ENCODE measurements at places on chromosomes 3 and 15.
A peak's percentile ranks its signal among the peaks of the same experiment; 100 is the strongest.

GRCh38 chr3:46065294-46065705, 38.0 kb upstream of the XCR1 start:
- peak; percentile 86 for DNase-seq

- DNase-seq, result no peak
Observed at GRCh38 chr3:183182073-183182472, 19.5 kb upstream of the LAMP3 start.

DNA sequence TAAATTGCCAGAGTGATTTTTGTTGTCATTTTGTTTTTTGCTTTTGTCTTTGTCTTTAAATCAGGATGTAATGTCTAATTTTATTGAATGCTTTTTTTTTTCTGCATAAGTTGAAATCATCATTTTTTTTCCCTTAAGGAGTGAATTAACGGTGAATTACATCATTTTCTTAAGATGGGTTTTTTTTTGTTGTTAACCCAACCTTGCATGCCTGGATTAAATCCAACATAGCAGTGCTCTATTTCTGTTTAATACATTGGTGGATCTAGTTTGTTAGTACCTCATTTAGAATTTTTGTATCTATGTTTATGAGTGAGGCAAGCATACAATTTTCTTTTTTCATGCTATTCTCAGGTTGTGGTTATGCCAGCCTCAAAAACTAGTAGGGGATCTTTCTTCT, 186.4 kb upstream of the TMC3 start:
- no peak for DNase-seq

- no peak for DNase-seq
Observed at GRCh38 chr3:172182797-172183196, 143.4 kb downstream of the FNDC3B start.

GRCh38 chr15:22978691-22979237, 1.4 kb downstream of the CYFIP1 start:
- no peak for DNase-seq

GRCh38 chr3:177484926-177485325, 287.6 kb upstream of the TBL1XR1 start:
- no peak for DNase-seq

- DNase-seq, result no peak
Observed at GRCh38 chr3:100023150-100023549, 91.2 kb downstream of the FILIP1L start.

GRCh38 chr3:160856450-160856849, 100.4 kb downstream of the PPM1L start:
- DNase-seq, result no peak

GRCh38 chr15:57012556-57012955, 94.1 kb downstream of the TCF12 start:
- DNase-seq, result no peak

GRCh38 chr15:91254766-91255165, 154.7 kb downstream of the SV2B start:
- no peak for DNase-seq

- no peak for DNase-seq
Observed at GRCh38 chr3:136311261-136311660, 61.1 kb downstream of the PCCB start.

DNA sequence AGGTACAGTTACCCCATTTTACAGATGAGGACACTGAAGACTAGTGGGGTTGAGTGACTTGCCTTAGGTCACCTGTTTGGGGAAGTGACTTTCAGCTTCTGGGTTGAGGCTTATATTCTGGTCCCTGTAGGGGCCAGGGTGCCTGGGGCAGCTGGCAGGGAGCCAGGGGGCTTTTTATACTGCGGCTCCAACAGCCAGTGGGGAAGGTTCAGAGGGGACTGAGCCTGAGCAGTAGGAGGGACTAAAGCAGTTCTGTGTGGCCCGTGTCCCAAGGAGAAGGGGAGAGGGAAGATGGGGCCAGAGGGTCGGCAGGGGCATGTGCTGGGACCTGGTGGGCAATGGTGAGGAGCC, 37.7 kb downstream of the SLC6A6 start:
- DNase-seq, result no peak

- no peak for DNase-seq
Observed at GRCh38 chr3:13263770-13264467, 156.2 kb downstream of the NUP210 start.

DNA sequence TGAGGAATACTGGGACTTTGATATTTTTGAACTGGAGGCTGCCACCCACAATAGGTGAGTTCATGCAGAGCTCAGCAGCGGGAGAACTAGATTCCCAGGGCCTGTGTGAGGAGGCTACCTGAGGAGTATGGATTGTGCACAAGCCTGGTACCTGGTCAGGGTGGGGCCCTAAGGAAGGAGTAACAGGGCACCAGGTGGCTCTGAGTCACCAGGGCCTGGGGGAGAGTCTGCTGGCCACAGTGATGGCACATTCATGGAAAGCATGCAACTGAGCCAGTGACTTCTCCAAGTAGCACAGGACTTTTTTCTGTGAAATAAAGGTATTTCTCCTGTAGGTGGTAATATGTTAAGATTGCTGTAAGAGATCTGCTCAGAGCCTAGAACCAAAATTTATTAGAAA, 134.4 kb downstream of the PDE8A start:
- DNase-seq, result no peak

- DNase-seq, result peak; percentile 89
Observed at GRCh38 chr15:65318870-65319356, 14.4 kb downstream of the RNU5B-1 start.

DNA sequence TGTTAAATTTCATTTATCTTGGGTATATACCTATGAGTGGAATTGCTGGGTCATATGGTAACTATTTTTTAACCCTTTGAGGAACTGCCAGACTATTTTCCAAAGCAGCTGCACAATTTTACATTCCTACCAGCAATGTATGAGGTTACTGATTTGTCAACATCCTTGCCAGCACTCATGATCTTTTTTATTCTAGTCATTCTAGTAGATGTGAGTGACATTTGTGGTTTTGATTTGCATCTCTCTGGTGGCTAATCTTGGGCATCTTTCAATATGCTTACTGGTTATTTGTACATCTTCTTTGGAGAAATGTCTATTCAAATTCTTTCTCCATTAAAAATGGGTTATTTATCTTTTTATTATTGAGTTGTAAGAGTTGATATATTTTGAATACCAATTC, 21.3 kb upstream of the LRRC58 start:
- DNase-seq, result no peak

DNA sequence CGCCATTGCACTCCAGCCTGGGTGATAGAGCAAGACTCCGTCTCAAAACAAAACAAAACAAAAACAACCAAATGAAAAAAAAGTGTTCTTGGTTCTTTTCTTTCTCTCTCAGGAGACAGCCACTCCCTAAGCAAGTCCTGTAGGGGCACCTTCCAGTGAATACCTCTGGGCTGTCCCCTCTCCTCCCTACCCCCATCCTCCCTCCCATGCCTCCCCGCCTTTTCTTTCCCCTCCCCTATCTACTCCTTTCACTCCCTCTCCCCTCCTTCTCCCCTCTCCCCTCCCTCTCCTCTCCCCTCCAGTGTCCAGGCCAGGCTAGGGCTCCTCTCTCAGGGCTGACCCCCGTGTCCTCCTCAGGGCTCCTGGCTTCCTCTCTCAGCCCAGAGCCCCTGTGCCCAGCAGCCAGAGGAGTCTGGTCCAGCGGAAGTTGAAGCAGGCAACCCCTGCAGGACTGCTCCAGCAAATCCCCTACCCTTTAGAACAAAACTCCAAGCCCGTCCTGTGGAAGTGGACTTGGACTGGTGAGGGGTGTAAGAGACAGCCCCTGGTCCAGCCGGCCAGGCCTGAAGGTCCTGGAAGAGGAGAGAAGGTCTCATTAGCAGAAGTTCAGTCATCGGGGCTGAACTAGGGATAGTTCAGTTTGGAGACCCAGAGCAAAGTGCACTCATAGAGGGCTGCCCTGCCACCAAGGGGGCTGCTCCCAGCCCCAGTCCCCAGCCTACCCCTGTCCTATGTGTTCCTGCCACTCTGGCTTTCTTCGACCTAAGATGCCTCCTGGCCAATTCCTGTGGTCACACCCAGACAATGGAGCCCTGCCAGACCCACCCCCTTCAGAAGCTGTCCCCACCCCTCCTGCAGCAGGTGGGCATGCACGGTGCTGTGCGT, 79.8 kb upstream of the IQSEC1 start:
- no peak for DNase-seq

DNA sequence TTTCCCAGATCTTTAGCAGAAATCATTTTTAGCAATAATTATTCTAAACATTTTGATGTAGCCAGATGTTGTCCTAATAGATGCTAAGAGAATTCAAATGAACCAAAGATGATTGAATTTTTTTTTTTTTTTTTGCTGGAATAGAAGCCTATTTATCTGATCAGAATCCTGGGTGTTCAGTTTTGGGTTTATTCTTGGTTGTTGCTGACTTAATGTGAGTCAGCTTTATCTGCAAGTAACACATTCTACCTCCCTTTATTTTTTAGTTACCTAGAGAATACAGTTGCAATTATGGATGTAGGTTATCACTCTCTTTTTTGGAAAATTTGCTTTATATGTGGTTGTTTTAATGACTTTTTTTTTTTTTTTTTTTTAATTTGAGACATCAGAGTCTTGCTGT, 6.4 kb downstream of the CEP97 start:
- DNase-seq, result no peak

- DNase-seq, result no peak
Observed at GRCh38 chr3:190381441-190381840, 6.5 kb upstream of the CLDN16 start.

DNA sequence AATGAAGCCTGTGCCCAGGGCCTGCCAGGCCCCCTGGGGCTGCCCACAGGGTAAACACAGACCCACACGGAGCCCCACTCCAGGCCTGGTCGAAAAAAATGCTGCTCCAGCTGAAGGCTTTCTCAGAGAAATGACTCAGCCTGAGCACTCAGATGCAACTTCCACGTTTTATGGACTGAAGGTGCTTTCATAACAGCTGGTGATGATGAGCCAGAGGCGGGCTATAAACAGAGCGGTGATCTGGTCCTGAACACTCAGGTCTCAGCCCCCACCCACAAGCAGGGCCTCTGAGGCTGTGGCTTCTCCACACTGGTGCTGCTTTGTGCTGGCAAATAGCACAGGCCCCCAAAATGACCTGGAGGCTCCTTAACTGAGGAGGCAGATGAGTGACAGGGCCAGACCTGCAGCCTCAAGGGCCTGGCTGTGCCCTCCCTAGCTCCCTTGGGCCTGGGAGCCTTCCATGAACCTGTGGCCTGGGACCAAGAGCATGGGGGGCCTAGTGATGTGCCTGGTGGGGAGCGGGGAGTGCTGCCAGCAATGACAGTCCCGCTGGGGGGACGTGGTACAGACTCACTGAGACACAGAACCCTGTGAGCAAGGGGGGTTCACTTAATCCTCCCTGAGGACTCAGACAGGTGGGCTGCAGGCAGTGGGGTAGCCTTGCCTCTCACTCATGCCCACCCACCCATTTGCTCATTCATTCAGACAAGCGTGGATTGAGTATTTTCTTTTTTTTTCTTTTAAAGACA, 23.0 kb upstream of the FURIN start:
- DNase-seq, result no peak

DNA sequence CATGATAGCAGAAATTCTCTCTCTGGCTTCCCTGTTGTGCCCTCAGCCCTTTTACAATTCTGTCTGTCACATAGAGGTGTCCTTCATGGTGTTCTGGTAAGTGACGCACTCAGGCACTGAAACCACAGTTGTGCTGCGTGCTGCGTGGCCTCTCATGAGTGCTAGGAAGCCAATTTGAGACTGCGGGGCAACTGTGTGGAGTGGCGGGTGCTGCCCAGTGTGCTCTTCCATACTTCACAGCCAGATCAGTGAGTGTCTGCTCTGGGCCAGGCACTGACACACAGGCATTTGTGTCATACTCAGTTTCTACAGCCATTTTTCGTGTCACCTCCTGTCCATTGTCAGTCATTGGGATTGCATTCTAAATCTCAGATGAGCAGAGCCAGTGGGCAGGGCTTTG, 133.1 kb upstream of the PLXNA1 start:
- DNase-seq, result no peak

DNA sequence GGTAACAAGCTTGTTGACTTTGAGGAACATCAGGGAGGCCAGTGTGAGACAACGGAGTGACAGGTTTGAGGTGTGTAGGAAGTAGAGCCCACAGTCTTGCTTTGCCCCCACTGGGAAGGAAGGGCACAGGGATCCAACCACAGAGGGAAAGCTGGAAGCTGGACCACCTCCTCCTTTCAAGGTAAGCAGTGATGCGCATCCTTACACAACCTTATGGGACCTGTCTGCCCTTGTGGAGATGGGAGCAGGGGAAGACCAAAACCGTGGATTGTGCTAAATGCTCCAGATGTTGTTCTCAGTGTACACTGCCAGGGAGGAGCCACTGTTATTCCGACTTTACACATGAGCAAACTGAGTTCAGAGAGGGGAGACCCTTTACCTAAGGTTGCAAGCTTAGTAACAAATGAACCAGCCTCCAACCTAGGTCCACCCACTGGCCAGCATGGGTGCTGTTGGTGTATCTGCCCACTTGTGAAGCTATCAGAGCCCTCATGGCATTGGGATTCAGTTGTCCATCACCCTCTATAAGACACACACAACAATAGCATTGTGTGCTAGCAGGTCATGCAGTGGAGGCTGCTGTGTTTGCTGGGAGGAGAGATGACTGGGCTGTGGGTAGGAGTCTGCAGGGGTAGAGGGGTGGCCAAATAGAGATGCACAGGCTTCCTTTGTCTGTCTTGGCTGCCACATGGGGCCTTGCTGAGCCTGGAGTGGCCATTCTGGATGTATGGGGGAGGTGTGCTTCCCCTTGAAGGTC, 586 bp upstream of the LSMEM2 start:
- DNase-seq, result no peak

GRCh38 chr3:26018889-26019288, 229.0 kb downstream of the OXSM start:
- DNase-seq, result no peak

DNA sequence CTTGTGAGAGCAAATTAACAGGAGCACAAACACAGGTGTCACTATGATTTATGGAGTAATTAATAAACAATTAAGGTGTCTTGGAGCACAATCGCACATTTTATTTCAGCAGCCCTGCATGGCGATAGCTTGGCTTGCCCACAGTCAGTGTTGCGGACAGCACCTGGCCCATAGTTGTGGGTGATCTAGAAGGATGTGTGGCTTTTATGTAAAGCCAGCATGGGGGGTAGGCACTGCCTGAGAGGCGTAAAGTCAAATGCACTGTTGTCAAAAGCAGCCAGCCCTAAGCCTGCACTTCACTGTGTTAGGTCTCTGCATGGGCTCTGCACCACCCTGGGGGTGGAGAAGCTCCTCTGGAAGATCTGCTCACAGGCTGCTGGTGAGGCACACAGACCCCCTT, 177.4 kb upstream of the PPP2R3A start:
- DNase-seq, result no peak

- DNase-seq, result no peak
Observed at GRCh38 chr3:17313746-17314145, 428.7 kb downstream of the TBC1D5 start.

DNA sequence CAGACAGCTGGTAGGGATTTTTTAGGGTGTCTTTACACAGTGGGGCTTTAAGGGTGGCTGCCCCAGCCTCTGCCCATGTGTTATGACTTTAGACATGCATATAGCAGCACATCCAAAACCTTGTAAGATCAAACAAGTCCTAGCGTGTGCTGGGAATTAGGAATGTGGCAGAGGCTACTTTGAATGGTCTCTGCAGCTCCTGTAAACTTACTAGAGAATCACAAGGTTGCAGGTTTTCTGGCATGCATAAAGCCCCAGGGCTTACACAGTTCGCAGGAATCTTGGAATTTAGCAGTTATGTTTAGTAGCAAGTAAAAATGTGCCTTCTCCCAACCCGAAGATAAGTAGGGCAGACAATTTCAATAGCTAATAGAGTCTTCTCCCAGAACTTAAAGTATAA, 46.9 kb upstream of the COL6A6 start:
- DNase-seq, result no peak

Data from activated CD8-positive, alpha-beta memory T cell treated with anti-CD3 and anti-CD28 coated beads for 24 hours (primary cell).